GM12878 (cell line): ENCODE measurements at places on chromosomes 5 and 9. TPM values are rescaled to one million over a fixed set of nuclear protein-coding genes. Genes with fewer than 3 reads are reported as not detected.

MED27 gene
- total RNA-seq, result 24.4 and 25.9 TPM in 2 replicates

HEMGN gene
- 0.28 TPM in 1 of 2 replicates, not detected in the other for total RNA-seq

SERF1A gene
- total RNA-seq, result 3.0 and 7.9 TPM in 2 replicates

PTPRD gene
- 0.05 TPM in 2 replicates for total RNA-seq

FYB1 gene
- total RNA-seq, result 0.26 and 0.56 TPM in 2 replicates

CPLANE1 gene
- total RNA-seq, result 7.4 and 8.2 TPM in 2 replicates

PCDHGA4 gene
- 0.13 TPM in 1 of 2 replicates, not detected in the other for total RNA-seq

GRCh38 chr9:135213566-135213965, 126.1 kb downstream of the OLFM1 start:
- H3K27me3 ChIP-seq, result no peaks in the 10 kb centered on the region
- H3K36me3 ChIP-seq, result no peaks in the 10 kb centered on the region
- DNase-seq, result no peak

- peak overlapping the region; percentile 69 for H3K27ac ChIP-seq
- peaks cover 7% of the 10 kb centered on the region for H3K4me1 ChIP-seq
These were observed 692 bp downstream of the PSAT1 start for GRCh38 chr9:78297672-78297961.

GRCh38 chr5:136594416-136594815, 229.1 kb upstream of the TRPC7 start:
- no peaks in the 10 kb centered on the region for H3K27me3 ChIP-seq
- H3K4me1 ChIP-seq, result no peaks in the 10 kb centered on the region
- no peaks in the 10 kb centered on the region for H3K36me3 ChIP-seq
- no peak for DNase-seq
- H3K4me3 ChIP-seq, result no peak overlapping the region
- no peak overlapping the region for H3K27ac ChIP-seq

- no peak overlapping the region for H3K27ac ChIP-seq
- no peak for DNase-seq
- H3K4me1 ChIP-seq, result no peaks in the 10 kb centered on the region
- H3K36me3 ChIP-seq, result no peaks in the 10 kb centered on the region
- peaks cover 2% of the 10 kb centered on the region; the same call in 1 of the 2 replicates for H3K27me3 ChIP-seq
These were observed 20.4 kb downstream of the TMEM171 start for GRCh38 chr5:73140801-73141200.

DNA sequence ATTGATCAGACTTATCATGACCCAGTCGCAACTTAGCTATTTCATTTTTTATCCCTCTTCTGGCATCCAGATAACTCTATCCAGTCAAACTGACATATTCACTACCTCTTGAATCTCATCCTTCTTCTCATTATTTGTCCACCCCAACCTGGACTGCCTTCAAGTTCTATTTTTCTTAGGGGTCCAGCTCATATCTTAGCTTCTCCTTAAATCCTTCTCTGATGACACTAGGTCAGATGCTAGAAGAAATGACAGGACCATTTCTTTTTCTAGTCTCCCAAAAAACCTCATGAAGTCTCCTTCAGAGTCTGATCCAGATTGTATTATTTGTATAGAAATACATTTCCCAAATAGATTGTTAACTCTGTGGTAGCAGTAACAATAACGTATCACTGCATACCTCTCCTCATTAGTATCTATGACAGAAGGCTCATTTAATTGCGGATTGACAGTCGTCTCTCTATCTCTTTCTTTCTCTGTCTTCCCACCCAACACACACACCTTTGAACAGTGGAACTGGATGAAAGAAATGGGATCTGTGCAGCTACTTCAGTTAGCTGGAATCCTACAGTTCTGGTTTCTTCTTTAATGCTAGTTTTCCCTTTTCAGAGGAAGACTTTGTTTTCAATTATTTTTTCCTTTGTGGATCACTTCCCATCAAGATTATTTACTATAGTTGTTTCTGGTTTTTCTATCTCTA, 33.5 kb downstream of the ALDH1A1 start:
- no peaks in the 10 kb centered on the region for H3K36me3 ChIP-seq
- no peak for DNase-seq
- H3K27ac ChIP-seq, result no peak overlapping the region
- no peak overlapping the region for H3K4me3 ChIP-seq

DNA sequence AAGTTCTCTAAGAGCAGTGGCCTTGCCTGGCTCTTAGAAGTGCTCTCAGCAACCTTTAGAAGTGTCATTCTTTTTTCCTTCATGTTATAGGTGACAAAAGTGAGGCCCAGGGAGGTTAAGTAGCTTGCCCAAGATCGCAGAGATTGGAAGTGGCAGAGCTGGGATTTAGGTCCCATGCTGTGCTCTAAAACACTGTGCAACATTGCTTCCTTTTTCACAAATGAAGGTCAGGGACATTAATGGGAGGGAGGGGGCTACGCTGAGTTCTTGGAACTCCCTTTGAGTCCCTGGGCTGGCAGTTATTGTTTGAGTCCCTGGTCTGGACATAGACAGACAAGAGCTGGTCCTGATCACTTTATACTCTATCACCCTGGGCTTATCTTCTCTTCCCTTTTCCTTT, 45.3 kb downstream of the PAM start:
- no peak overlapping the region for H3K4me3 ChIP-seq
- H3K36me3 ChIP-seq, result no peaks in the 10 kb centered on the region
- no peak for DNase-seq
- H3K27me3 ChIP-seq, result no peaks in the 10 kb centered on the region

GRCh38 chr5:66889524-66889923, 293.3 kb downstream of the MAST4 start:
- H3K4me1 ChIP-seq, result no peaks in the 10 kb centered on the region
- H3K36me3 ChIP-seq, result no peaks in the 10 kb centered on the region
- H3K4me3 ChIP-seq, result no peak overlapping the region
- no peaks in the 10 kb centered on the region for H3K27me3 ChIP-seq

- no peak overlapping the region for H3K27ac ChIP-seq
- no peaks in the 10 kb centered on the region for H3K4me1 ChIP-seq
- H3K27me3 ChIP-seq, result no peaks in the 10 kb centered on the region
- H3K36me3 ChIP-seq, result no peaks in the 10 kb centered on the region
These were observed 22.1 kb downstream of the FAM170A start for GRCh38 chr5:119651486-119651885.

DNA sequence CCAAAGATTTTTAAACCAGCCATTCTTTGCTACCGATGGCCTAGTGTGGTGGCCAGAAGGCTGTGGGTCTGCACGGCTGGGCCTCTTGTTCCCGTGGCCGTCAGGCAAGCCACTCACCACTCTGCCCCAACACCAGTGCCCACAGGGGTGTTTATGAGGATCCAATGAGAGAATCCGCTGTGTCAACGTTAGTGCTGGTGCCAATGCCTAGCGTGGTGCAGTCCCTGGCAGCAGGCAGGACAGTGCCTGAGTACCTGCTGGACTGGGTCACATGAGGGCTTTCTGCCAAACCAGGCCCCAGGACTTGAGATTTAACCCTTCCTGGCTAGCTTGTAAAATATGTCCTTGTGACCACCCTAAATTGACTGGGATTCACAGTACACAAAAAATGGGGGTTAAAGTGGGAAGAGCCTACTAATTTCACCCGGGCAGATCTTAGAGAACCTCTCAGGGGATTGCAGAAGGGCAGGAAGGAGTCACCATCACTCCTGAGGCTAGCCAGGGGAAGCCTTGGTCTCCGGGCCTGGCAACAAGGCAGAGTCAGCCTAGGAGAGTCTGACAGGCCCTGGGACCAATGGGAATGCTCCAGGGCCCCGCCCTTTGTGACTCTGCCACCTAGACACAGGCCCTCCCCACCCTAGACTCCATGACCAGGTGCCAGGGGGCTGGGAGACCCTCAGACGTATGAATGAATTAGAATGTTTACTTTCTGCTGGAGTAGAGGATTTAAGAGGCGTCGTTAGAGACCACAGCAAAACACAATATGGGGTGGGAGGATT, 63.2 kb upstream of the FSTL4 start:
- no peaks in the 10 kb centered on the region for H3K27me3 ChIP-seq
- H3K27ac ChIP-seq, result no peak overlapping the region
- DNase-seq, result no peak
- H3K4me3 ChIP-seq, result no peak overlapping the region
- no peaks in the 10 kb centered on the region for H3K36me3 ChIP-seq
- H3K4me1 ChIP-seq, result no peaks in the 10 kb centered on the region

DNA sequence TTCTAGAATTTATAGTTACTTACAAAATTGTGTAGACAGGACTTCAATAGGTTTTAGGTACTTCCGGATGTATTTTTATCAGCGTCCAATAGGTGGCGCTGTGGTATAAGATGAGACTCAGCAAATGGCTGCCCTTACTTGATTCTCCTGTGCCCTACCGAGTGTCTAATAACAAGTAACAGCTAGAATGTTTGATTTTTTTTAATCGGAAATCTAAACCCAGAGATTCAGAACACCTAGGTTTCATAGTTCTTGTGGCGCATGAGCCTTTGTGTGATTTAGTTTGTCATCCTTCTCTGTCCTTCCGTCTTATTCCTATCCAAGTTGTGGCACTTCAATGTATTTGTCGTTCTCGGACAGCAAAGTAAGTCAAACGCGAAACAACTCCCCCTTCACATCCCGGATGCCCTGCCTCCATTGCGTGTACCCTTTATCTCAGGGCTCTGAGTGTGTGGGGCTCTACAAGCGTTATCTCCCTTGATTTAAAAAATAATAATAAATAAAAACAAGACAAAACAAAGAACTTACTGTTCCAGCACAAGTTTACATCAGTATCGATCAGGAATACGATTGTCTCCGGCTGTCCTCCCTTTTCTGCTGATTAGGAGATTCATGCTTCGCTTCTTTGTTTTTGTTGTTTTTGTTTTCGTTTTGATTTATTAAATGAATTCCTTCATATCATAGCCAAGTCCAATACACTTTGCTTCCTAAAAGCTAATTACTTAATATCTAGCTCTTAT, 50.7 kb upstream of the SLC30A5 start:
- no peaks in the 10 kb centered on the region for H3K27me3 ChIP-seq
- peak; percentile 92 for DNase-seq
- peak overlapping the region; percentile 60; the same call in 1 of the 2 replicates for H3K4me3 ChIP-seq
- H3K27ac ChIP-seq, result peak overlapping the region; percentile 68
- no peaks in the 10 kb centered on the region for H3K36me3 ChIP-seq

- DNase-seq, result no peak
- no peaks in the 10 kb centered on the region for H3K36me3 ChIP-seq
- H3K4me3 ChIP-seq, result no peak overlapping the region
- no peaks in the 10 kb centered on the region for H3K27me3 ChIP-seq
- no peaks in the 10 kb centered on the region for H3K4me1 ChIP-seq
These were observed 490.2 kb upstream of the NUDT12 start for GRCh38 chr5:104052558-104053352.

- no peaks in the 10 kb centered on the region for H3K27me3 ChIP-seq
- peaks cover 7% of the 10 kb centered on the region for H3K4me1 ChIP-seq
- H3K27ac ChIP-seq, result no peak overlapping the region
- no peak overlapping the region for H3K4me3 ChIP-seq
These were observed 8.2 kb upstream of the RUFY1 start for GRCh38 chr5:179542170-179542569.

DNA sequence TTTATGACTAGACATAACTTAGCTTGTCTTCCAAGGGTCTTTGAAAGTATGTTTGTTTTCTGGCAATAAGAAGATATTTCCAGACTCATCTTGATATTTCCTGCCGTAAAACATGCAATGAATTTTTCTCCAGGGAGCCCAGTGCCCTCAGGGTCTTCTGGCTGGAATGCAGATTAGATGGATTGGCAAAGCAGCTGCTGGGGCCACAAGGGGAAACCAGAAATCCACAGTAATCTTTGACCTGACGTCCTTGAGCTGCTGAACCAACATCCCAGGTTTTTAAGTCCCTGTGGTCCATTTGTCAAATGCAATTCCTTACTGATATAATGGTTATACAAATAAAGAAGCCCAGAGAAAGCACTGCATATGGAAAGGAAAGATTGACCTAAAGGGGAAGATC, 93.0 kb downstream of the THBS4 start:
- peaks cover 28% of the 10 kb centered on the region for H3K4me1 ChIP-seq
- H3K27me3 ChIP-seq, result no peaks in the 10 kb centered on the region
- no peak for DNase-seq
- no peak overlapping the region for H3K4me3 ChIP-seq
- no peak overlapping the region for H3K27ac ChIP-seq

DNA sequence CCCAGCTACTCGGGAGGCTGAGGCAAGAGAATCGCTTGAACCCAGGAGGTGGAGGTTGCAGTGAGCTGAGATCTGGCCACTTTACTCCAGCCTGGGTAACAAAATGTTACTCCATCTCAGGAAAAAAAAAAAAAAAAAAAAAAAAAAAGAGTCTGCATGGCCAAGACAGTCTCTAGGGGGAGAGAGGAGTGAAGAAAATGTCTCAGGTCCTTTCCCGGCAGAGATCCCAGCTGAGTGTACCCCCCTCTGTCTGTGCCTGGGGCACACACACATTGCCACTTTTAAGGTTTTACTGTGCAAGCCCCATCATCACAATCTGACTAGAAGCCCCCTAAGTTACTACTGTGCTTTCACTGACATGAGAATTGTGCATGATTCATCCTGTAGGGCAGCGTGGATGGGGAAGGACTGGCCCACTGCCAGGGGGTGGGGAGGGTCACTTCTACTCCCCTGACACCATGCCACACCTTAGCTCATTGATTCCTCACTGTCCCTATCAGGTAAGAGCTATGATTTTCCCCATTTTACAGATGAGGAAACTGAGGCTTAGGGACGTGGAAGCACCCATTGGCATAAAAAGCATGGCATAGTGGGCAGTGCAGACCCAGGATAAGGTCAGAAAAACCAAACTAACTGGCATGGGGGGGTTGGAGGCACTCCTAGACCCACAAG, 102.3 kb upstream of the LARP1 start:
- H3K4me1 ChIP-seq, result peaks cover 10% of the 10 kb centered on the region
- DNase-seq, result no peak
- no peak overlapping the region for H3K4me3 ChIP-seq
- H3K36me3 ChIP-seq, result no peaks in the 10 kb centered on the region
- no peak overlapping the region for H3K27ac ChIP-seq
- H3K27me3 ChIP-seq, result no peaks in the 10 kb centered on the region

DNA sequence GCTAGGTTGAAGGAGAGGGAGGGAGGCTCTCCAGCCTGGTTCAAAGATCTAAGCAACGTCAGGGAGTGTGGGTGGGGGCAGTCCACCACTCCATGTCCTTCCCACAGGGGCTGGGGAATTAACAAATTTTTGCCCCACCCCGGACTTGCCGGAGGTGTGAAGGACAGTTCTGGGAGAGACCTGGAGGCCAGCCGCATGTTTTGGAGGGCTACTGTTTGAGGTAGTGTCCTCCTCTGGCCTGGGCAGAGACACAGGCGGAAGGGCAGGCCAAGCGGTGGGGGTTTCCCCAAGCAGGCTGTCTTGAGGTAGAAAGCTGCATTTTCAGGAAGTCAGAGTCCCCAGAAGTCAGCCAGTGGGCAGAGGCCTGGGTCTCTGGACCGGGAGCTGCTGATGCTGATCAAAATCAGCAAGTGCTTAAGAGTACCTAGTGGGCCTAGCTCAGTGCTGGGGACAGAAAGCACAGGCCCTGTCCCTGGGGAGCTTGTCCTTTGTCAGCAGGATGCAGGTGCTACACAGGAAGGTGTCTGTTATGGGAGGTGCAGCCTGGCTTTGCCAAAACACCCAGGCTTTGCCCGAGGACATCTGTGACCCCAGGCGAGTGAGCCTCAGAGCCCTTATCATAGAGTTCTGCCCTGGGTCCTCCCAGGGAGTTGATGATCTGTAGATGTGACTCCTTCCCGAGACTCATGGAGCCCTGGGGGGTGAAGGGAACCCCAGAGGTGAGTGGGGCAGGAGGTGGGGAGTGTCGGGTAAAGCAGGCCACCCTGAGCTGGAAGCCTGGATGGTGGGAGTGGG, 18.5 kb downstream of the JADE2 start:
- H3K27ac ChIP-seq, result peak overlapping the region; percentile 89
- peaks cover 75% of the 10 kb centered on the region for H3K4me1 ChIP-seq
- H3K27me3 ChIP-seq, result no peaks in the 10 kb centered on the region
- peaks cover 13% of the 10 kb centered on the region for H3K36me3 ChIP-seq
- H3K4me3 ChIP-seq, result peak overlapping the region; percentile 78
